Stimulated activated CD8-positive, alpha-beta memory T cell treated with anti-CD3 and anti-CD28 coated beads, Interleukin-4, amount 100 ng/mL, for 48 hours (primary cell): ENCODE measurements at places on chromosomes 16 and 17.

- peak; percentile 73 for DNase-seq
These were observed 339.0 kb downstream of the MAF start for GRCh38 chr16:79261481-79261940.

- DNase-seq = peak; percentile 76
These were observed 23.2 kb upstream of the CYTH1 start for GRCh38 chr17:78805301-78805700.

DNA sequence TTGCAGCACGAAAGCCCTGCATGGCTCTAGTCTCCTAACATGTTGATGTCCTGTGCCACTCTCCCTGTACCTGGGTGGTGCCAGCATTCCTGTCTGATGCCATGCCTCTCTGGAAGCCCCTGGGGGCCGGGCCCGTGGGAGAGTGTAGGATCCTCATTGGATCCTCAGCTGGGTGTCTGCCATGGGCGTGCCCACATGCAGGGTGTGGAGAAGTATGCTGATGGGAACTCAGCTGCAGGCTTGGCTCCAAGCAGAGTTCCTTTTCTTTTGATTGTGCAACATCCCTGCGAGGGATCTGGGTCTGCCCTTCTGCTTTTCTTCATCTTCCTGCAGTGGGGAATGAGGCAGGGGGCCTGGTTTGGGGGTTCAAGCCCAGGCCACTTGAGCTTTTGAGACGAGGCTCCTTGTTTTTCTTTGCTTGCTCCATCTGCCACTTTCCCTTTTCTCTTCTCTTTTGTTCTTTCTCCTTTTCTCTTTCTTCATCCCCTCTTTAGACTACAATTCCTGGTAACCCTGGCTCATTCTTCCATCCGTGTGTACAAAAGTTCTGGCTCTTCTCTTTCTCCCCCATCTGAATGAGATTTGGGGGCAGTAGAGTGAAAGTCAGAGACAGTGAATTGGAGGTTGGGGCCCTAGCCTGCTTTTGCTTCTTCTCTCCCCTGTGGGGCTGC, 32.9 kb downstream of the KSR1 start:
- no peak for DNase-seq

DNA sequence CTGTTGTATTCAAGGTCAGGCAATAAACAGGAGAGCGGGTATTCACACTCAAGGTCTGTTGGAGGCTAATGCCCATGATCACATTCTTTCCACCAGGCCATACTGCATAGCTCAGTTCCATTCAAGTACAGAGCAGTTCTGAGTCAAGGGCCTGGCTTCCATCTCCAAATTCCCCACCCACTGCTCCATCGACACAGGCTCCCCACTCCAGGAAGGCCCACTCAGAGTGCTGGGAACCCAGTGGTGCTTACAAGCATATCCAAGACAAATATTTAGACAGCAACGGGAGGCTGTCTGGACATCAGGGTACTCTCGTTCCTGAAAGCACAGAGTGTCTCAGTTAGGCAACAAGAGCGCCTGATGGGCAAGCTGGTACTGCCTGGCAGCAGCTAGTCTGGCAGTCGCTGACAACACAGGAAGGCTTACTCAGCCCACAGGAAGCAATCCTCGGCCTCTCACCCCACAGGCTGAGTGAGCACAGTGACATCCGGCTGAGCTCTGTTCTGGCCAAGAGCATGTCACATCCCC, 40.9 kb downstream of the RFFL start:
- peak; percentile 82 for DNase-seq

DNA sequence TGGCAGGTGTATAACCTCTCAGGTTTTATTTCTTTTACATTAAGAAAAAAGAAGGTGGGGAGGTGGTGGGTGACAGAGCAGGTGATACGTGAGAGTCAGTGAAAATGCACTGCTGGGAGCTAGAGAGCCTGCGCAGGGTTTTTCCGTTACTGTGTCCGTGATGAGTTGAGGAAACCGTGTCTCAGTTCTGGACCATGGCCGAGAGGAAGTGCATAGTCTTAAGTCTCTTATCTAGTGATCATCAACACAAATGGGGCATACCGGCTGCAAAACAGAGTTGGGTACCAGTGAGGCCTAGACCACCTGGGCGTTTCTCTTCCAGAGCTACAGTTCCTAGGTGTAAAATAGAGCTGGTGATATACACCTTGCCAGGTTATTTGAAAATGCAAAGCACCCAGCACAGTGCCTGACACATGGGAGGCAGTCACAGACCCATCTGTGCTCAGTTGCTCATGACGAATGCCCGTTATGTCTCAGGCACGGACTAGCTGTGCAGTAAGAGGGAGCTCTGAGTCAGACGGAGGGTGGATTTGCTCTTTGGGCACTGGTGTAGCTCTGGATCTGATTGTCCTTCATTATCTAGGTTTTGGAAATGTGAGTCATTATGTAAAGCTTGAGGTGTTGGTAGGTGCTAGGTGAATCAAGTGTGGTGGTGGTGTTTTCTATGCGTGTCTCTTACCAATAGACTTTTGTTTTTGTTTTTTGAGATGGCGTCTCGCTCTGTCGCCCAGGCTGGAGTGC, 60.9 kb downstream of the RPTOR start:
- DNase-seq = peak; percentile 81

DNA sequence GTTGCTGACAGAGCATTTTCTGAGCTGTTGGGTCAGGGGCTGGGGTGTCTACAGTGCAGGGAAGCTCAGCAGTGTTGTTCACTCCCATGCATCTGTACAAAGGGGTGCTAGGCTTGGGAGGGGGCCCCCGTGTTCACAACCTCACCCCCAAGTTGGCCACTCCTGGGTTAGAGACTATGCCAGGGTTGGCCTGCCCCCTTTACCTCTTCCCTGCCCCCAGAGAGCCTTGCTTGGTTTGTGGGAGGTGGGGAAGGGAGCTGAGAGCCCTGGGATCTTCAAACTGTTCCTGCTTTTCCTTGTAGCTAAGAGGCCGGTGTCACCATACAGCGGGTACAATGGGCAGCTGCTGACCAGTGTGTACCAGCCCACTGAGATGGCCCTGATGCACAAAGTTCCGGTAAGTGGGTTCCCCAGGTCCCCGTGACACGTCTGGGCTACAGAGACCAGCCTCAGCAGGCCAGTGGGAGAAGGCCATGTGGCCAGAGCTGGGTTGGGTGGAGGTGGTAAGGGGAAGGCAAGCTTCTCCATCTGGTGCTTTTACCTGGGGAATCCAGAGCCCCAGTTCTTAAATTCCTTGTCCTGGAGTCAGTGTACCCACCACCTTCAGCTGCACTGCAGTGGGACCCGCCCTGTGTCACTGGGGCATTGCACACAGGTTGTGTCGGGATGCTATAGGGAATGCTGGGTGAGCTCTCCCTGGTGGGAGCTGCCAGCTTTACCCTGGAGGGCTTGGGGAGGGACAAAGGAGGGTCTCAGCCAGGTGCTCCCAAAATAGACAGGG, 11.8 kb downstream of the GPRC5C start:
- no peak for DNase-seq

- no peak for DNase-seq
These were observed 84.4 kb upstream of the PLCG2 start for GRCh38 chr16:81694494-81695280.

GRCh38 chr16:58513874-58514273, 1.4 kb upstream of the SETD6 start:
- DNase-seq = no peak

DNA sequence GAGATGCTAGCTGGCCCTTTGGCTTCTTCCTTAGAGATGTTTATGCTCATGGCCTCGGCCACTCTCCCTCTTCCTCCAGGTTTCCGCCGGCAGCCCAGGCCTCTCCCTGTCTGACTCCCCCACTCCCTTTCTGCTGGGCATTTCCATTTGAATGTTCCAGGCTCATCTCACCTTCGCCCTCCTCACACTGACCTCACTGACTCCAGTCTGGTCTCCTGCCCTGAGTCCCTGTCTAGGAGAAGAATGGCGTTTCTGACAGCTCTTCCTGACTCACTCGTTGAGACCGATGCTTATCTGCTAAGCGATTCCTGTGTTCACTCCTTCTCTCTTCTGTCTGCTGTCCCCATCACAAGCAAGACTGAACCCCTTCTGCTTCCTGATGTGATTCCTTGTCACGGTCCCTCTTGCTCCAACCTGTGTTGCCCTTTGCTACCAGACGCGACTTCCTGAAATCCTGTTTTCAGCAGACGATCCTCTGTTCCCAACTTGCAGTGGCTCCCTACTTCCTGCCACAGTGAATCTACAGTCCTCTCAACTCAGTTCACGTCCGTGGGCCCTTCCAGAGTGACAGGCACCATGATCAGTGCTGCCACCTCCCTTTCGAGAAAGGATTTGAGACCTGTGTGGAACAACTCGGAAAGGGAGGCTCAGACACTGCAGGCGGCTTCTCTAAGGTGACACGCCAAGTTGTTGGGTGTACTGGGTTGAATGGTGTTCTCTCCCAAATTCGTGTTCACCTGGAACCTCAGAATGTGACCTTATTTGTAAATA, 176.4 kb downstream of the MSI2 start:
- no peak for DNase-seq

- DNase-seq = no peak
These were observed 6.6 kb downstream of the RIPOR1 start for GRCh38 chr16:67535201-67535600.

DNA sequence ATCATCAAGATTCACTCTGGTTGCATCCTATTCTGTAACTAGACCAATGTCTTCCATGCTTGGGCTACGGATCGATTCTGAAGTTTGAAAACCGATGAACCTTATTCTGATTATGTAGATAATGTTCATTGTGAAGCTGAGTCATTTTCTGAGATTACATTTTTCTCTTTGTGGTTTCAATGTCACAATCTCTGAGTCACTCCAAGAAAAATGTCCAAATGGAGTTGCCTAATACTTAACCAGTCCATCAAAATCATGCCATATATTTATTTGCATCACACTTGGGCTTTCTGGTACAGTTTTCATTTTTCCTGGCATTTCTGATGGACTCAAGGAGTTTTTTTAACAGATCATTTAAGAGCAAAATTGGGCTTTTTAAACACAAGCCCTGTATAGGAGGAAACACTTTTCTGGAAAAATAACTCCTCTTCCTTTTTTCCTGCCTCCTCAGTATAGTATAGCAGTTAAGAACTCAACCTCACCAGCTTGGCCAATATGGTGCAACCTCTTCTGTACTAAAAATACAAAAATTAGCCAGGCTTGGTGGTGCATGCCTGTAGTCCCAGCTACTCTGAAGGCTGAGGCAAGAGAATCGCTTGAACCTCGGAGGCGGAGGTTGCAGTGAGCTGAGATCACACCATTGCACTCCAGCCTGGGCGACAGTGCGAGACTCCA, 17.5 kb downstream of the CACNG3 start:
- no peak for DNase-seq

GRCh38 chr16:3645108-3645503, 9.4 kb upstream of the DNASE1 start:
- peak; percentile 3 for DNase-seq

DNA sequence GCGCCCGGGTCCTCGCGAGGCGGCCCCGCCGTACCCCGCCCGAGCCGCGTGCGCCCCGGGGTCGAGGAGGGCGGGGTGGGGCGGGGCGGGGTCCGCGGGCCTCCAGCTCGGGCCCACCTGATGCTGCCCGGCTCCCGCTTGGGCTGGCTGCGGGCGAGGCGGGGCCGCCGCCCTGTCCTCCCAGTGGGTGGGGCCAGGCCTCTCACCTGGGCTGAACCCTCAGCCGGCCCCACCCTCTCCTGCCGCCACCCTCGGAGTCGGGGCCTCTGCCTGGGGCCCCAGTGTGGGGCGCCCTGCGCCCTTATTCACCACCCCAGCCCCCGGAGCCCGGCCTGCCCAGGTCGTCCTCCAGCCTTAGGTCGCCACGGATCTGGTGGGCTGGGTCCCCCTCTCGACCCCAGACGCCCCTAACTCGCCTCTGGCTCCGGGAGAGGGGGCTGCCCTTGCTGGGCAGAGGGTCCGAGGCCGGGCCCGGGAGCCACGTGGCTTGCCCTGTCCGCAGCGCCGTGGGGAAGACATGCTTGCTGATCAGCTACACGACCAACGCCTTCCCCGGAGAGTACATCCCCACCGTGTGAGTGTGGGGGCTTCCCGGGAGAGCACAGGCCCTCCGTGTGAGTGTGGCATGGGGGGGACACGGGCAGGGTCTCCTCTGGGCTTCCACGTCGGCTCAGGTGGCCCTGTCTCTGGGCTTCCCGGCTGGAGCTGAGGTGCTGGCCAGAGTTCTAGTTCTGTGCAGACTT, 578 bp downstream of the RAC3 start:
- DNase-seq = peak; percentile 63

DNA sequence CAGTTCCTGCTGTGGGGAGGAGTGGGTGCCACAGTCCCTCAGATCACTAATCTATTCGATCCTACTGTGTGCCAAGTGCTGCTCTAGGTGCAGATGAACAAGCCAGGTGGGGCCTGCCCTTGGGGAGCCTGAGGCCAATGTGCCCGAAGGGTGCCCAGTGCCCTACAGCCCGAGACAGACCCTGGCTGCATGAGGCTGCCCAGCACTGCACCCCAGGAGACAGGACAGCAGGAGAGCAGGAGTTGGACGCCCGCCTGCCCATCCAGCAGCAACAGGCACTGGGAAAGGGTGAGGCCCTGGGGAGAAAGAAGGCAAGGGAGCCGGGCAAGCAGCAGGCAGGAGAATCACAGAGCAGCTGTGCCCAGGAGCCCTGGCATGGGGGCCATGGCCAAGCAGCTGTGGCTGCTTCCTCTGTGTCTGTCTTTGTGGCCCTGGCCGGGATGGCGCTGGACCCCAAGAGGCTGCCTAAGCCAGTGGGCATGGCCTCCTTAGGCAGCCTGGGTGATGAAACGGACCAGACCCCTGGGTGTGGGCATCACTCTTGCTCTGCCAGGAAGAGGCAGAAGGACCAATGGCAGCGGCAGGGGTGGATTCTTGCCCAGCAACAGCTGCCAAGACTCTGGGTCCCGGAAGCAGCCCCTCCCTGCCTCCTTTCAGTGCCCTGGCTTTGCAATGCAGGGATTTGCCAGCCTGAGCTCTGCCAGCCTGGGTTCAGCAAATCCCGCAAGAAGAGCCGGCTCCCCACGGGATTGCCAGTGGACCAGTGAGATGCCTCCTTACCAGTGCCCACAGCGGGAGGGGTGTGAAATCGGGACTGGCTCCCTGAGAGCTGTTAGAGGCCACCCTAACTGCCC, 179.6 kb upstream of the TNRC6C start:
- DNase-seq = no peak

- no peak for DNase-seq
These were observed 73.9 kb upstream of the ATF7IP2 start for GRCh38 chr16:10312008-10312407.

DNA sequence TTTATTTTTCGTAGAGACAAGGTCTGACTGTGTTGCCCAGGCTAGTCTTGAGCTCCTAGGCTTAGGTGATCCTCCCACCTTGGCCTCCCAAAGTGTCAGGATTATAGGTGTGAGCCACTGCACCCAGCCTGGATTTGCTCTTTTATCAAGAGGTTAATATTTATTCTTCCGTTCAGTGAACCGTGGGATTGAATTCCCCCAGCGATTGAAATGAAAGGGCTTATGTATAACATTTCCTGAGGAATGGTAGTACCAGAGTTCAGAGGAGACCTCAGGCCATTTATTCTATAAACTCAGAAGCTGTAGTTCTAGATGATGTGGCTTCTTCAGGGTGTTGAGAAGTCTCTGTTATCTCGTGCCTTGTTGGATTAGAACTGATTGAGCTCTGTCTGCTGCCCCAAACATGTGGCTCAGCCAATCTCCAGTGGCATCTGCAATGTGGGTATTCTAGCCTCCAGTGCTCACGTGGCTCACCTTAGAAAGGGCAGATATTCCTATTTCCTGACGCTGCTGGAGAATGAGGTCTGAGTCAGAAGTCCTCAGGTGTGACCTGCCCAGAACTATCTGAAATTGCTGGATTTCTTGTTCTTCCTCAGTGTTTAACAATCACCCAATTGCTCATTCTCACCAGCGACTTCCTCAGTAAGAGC, 22.5 kb downstream of the HMOX2 start:
- no peak for DNase-seq
